ENCODE measurements at places on chromosomes 11 and 22. TPM values are rescaled to one million over a fixed set of nuclear protein-coding genes. Genes with fewer than 3 reads are reported as not detected.
A peak's percentile ranks its signal among the peaks of the same experiment; 100 is the strongest.

DNA sequence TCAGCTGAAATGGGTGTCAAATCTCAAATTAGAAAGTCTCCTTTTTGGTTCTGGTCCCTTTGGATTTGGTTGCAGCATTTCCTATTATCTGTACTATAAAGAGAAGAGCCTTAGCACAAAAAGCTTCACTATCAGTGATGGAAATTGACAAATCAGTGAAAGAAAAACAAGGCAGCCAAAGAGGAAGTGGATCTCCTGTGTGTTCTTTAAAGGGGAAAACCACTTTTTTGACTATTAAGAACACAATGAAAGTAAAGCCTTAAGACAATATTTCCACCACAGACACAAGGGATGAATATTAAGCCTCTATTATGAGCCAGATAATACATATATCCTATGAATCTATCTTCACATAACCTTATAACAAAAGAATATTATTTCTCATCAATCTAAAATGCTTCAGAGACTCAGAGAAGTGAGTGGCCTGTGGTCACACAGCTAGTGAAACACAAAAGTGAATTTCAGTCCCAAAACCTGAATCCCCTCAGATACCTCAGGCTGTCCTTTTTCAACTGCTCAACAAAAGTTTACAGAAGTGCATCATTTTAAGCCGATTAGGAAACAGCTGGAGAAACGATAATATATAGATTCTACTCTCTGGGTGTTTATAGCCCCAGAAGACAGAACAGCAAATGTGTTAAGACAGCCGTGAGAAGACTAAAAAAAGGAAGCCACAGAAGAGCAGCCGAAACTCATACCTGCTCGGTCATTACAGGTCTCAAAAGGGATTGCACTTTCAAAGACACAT is 24.4 kb upstream of the FSHB start:
- H3K4me1 ChIP-seq, result no peaks in the 10 kb centered on the region
- no peaks in the 10 kb centered on the region for H3K36me3 ChIP-seq
- peaks cover 2% of the 10 kb centered on the region for H3K27me3 ChIP-seq
- DNase-seq, result no peak
- H3K27ac ChIP-seq, result no peak overlapping the region

DNA sequence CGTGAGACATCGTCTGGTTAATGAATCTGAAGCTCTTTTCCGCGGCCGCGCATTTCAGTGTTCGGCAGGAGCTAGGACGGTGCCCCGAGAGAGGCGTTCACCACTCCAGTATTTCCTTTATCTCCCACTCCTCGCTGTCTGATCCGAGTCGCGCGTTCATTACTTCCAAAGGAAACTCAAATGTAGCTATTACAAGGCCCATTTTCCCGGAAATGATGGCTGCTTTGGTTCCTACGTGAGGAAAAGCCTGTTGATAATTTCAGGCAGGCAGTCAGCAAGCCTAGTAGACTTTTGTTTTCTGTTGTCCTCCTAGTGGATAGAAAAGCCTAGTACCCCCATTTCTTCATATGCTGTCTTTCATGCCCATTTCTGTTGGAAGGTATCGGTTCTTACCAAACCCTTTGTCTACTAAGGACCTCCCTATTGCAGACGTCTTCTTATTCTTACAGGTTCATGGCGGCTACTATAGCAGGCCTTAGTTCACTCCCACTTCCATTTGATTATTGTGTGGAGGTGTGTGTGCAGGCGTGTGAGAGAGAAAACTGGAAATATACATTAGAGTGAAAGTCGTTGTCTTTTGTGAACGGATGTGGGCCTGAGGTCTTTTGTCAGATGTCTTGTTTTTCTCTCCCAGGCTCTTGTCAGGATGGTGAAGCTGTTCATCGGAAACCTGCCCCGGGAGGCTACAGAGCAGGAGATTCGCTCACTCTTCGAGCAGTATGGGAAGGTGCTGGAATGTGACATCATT is 737 bp downstream of the RBM4 start:
- H3K4me1 ChIP-seq, result peaks cover 29% of the 10 kb centered on the region
- H3K4me3 ChIP-seq, result peak overlapping the region; percentile 82
- H3K36me3 ChIP-seq, result peaks cover 41% of the 10 kb centered on the region
- peak overlapping the region; percentile 66 for H3K27ac ChIP-seq
- no peaks in the 10 kb centered on the region for H3K27me3 ChIP-seq
- DNase-seq, result no peak

DNA sequence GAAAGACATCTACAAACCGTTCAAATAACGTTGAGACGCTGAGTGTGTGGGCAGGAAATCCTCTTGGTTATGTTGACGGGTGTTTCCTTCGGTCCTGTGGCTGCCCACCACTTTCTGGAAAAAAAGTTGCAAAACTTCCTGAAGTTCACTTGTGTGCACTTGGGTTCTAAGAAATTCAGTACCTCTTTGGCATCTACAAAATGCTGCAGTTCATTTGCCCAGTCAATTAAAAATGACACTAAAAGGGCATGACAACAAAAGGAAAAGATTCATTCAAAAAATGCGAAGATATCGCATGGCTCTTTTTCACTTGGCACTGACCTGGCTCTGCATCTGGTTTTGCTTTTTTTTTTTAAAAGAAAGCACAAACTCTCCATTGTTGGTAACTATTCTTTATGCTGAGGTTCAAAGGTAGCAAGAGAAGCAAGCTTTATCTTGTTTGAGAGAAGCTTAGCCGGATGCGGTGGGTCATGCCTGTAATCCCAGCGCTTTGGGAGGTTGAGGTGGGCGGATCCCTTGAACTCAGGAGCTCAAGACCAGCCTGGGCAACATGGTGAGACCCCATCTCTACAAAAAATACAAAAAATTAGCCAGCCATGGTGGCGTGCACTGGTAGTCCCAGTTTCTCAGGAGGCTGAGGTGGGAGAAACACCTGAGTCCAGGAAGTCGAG is 10.6 kb upstream of the XBP1 start:
- H3K27me3 ChIP-seq, result no peaks in the 10 kb centered on the region
- no peaks in the 10 kb centered on the region for H3K4me1 ChIP-seq
- H3K36me3 ChIP-seq, result no peaks in the 10 kb centered on the region
- no peak overlapping the region for H3K4me3 ChIP-seq
- no peak for DNase-seq
- no peak overlapping the region for H3K27ac ChIP-seq

The ZDHHC13 gene
- total RNA-seq, result 21.8 TPM
